ENCODE measurements at places on chromosomes 12 and 14. TPM values are rescaled to one million over a fixed set of nuclear protein-coding genes. Genes with fewer than 3 reads are reported as not detected.

Gene GDF11
- 8.4 TPM for total RNA-seq

Gene MMP17
- total RNA-seq: 5.0 TPM

Gene CATSPERB
- not detected for total RNA-seq

Gene ARMH4
- 0.90 TPM for total RNA-seq

Gene PLEKHH1
- 0.94 TPM for total RNA-seq

Gene FAM186B
- 3.8 TPM for total RNA-seq

Gene DIO3
- not detected for total RNA-seq

Gene CIDEB
- not detected for total RNA-seq
